NCI-H510A treated with DMSO at 0.1 percent for 48 hours (cell line): ENCODE measurements at places on chromosomes 11 and 22.

DNA sequence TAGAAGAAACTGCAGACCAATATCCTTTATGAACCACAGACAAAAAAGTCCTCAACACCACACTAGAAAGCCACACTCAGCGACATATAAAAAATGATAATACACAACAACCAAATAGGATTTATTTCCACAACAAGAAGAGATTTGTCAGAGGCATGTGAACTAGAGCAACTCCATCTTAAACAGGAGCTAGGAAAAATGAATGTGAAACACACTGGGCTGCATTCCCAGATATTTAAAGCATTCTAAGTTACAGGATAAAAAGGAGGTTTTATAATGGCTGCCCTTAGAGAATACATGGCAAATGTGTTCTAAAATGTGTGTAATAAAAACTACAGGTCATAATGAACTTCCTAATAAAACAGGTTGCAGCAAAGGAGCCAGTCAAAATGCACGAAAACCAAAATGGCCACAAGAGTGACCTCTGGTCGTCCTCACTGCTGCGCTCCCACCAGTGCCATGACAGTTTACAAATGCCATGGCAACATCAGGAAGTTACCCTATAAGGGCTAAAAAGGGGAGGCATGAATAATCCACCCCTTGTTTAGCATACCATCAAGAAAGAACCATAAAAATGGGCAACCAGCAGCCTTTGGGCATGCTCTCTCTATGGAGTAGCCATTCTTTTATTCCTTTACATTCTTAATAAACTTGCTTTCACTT is 21.8 kb downstream of the XKR3 start:
- DNase-seq: no peak

- DNase-seq: no peak
Observed at GRCh38 chr22:24592058-24592850, 619 bp downstream of the LRRC75B start.

DNA sequence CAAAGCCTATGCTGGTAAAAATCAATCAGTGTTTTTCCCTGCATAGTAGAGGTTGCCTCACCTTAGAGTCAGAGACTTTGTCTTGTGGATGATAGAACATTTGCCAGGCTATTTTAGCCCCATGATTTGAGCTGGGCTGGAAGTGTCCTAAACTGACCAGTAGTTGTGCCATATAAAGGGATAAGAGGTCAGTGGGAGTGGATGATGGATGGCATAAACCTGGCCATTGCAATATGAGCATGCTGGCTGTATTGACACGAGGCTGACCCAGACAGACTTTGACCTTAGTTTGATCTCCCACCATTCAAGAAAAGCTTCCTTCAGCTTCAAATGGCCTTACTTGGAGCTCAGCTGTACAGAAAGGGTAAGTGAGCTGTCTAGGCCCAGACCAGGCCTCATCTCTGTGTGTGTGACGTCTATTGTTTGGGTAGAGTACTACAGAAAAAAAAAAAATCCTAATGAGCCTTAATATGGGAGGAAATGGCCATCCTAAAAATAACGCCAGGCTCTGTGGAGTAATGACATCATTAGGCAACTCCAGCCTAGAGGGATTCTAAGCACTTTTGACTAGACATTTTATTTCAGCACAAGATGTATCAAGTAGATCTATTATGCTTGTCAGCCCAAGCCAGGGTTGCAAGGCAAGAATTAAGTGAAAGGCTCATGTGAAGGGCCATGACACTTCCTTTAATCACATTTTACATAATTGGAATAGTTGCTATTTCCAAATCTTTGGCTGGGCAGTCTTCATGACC is 51.3 kb upstream of the CADM1 start:
- no peak for DNase-seq

DNA sequence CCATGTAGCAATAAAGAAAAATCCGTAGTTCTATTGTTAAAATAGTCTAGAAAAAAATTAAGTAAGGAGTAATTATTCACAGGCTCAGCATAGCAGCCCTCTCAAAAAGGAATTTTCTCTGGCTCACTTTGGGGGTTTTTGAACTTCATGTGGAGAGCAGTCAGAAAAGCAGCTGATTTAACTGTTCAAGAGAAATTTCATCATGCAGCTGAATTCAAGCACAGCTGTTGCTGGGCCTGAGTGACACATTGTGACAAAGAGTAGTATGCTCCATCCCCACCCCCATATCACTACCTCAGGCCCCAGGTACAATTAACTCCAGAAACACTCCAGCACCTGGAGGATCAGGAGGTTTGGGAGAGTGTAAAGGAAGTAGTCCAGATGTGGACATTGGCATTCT is 272.1 kb downstream of the FAM76B start:
- DNase-seq: no peak

- DNase-seq: no peak
Observed at GRCh38 chr11:91243630-91244029, 981.0 kb upstream of the FAT3 start.

DNA sequence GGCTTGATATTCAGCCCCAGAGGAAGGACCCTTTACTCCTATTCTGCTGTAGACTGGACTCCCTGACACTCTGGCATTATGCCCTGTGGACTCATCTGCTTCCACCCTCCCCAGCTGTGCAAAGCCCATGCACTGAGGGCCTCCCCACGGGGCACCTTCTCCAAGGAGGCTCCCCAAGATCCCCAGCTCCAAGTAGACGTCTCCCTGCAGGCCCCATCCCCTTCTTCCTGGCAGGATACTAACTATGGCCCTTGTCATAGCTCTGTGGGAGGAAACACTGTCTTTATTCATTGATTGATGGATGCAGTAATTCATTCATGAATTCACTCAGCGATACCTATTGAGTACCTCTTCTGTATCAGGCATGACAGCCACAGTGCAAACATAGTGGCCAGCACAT is 15.3 kb upstream of the APOL6 start:
- DNase-seq: no peak

DNA sequence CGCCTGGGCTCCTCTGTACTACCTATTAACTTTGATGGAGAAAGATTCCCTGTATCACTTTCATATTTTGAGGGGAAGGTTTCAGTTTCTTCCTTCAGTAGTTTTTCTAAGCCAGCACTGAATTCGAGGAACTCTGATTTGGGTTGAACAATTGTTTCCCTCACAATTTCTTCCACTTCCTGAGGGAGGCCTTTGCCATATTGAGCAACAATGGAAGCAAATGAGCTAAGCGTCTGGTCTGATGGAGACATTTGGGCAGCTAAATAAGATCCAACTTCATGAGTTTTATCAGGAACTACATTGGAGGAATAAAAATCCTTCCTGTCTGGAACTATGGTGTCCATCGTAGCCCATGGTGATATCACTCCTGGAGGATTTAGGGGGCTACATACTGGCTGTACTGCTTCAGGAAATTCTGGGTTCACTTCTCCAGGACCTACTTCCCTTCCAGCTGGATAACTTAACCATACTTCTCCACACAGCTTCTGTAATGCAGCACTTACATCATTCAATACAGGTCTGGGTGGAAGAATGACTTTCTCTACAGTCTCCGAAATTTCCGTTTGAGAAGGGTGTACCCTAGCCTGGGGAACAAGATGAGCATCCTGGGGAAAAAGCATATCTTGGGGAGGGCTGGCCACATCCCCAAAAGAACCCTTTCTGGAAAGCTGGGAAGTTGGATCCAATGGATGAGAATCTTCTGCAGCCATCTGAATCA is 38.9 kb upstream of the CCDC89 start:
- DNase-seq: no peak
